ENCODE measurements at places on chromosomes 2 and 18.

DNA sequence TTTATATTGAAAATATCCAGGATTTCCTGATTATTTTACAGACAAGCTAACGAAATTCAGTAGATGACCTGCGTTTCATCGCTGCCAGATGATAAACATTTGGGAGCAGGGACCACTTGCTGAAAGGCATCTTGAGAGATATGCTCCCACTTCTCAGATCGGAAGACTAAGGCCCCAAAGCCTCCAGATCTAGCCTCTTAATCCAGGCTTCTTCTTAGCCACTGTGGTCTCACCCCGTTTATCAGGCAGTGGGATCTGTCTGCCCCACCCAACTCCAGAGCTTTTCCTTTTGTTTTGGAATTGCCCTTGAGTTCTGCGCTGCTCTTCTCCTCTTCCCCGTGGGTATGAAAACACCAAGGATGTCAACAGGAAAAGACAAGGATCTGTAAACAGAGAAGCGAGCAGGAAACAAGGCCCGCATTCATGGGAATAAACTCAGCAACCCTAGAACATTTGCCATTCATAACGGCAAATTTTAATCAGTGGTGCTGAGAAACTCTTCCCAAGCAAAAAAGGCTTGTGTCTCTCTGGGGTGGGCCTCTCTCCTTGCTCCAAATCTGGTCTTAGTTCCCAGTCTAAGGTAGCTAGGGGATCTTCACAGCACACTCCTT, 21.4 kb downstream of the MYL12B start:
- DNase-seq: no peak

- DNase-seq: no peak
These were observed 21.8 kb downstream of the SNED1 start for GRCh38 chr2:241020201-241020600.

DNA sequence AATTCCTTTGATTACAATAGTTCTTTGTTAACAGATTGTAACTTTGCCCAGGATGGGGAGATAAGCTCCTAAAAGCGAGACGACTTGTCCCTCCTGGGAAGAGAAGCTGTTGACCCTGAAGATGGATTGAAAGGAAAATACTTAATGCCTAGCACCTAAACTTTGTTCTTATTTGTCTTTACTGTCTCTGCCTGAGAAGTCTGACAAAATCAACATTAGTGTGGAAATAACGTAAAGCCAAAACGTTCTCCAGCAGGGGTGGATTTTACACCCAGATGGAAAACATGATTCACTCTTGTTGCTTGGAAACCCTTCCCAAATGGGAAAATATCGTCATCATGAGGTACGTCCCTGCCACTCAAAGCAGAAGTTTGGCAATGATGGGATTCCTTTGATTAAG, 450.1 kb downstream of the SLC4A3 start:
- no peak for DNase-seq

DNA sequence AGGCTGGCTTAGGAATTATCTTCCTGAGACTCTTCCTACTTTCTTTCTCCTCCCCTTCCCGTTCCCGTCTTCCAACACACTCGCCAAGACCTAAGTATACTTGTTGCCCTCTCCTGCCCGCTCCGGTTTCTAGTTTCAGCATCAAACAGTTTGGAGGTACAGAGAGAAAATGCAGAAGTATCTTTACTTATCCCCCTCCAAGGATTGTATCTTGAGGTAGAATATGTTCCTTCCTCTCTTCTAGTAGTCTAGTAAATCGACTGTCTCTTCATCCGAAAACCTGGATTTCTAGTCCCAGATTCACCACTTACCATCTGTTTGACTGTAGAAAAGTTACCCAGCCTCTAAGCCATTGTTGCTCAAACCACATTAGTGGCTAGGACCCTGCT, 755 bp downstream of the EIF4E2 start:
- no peak for DNase-seq

Data from NCI-H1417 treated with DMSO at 0.1 percent for 48 hours (cell line).